IMR-90 (cell line): ENCODE measurements at places on chromosomes 4 and X. TPM values are rescaled to one million over a fixed set of nuclear protein-coding genes. Genes with fewer than 3 reads are reported as not detected.

- no peak for DNase-seq
Measured at GRCh38 chr4:3016961-3017360, 53.6 kb downstream of the GRK4 start.

- DNase-seq = no peak
Measured at GRCh38 chr4:4981427-4981826, 37.8 kb downstream of the CYTL1 start.

DNA sequence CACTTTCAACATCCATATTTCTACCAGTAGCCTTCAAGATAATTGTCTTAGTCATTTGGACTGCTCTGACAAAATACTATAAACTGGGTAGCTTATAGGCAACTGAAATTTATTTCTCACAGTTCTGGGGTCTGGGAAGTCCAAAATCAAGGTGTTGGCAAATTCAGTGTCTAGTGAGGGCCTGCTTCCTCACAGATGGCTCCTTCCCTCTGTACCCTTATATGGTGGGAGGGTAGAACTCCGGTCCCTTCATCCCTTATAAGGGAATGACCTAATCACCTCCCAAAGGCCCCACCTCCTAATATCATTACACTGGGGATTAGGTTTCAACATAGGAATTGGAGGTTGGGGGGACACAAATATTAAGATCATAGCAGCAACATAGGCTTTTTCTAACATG lies 7.4 kb upstream of the TBC1D25 start:
- no peak for DNase-seq

DNA sequence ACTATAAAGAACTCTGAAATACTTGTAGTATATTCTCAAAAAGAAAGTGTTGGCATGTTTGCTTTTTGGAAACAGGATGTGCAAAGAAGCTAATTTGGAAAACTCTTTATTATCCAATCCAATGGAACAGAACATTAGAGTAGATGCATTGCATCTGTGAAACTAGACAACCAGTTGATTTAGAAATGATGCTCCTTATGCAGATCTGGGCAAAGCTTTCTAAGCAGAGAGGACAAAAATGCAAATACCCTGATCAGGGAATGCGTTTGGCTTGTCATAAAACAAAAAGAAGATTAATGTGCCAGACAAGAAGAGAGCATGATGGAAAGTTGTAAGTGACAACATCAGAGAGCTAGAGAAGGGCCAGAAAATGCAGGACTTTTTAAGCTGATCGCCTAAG lies 142.3 kb downstream of the RCHY1 start:
- no peak for DNase-seq

GRCh38 chrX:45794323-45794994 lies 593.8 kb upstream of the DIPK2B start:
- DNase-seq = no peak

DNA sequence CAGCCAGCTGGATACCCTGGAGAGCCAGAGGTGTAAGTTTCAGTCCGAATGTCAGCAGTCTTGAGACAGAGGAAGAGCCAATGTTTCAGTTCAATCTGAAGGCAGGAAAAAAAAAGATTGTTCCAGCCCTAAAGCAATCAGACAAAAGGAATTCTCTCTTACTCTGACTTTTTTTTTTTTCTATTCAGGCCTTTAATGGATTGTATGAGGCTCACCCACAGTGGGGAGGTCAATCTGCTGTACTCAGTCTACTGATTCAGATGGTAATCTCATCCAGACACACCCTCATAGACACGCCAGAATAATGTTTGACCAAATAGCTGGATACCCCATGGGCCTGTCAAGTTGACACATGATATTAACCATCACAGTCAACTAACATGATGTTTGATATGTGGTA lies 51.9 kb downstream of the TEX13A start:
- DNase-seq = no peak

DNA sequence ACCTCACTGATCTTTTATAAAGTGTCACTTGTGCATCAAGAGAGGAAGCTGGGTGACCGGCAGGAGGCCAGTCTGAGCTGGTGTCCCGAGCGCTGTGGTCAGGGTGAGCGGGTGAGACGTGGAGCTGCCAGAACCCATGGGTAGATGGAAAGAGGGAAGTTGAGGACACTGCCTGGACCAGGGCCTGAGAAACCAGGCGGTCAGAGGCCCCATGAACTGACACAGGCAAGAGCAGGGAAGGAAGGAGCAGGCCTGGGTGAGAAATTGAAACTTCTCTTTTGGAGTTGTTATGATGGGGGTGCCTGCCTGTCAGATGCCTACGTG lies 192.6 kb downstream of the AFAP1 start:
- no peak for DNase-seq

GRCh38 chr4:158025131-158025530 lies 147.7 kb downstream of the GASK1B start:
- peak; percentile 36 for DNase-seq

GRCh38 chr4:54089875-54090274 lies 10.1 kb upstream of the GSX2 start:
- no peak for DNase-seq

DNA sequence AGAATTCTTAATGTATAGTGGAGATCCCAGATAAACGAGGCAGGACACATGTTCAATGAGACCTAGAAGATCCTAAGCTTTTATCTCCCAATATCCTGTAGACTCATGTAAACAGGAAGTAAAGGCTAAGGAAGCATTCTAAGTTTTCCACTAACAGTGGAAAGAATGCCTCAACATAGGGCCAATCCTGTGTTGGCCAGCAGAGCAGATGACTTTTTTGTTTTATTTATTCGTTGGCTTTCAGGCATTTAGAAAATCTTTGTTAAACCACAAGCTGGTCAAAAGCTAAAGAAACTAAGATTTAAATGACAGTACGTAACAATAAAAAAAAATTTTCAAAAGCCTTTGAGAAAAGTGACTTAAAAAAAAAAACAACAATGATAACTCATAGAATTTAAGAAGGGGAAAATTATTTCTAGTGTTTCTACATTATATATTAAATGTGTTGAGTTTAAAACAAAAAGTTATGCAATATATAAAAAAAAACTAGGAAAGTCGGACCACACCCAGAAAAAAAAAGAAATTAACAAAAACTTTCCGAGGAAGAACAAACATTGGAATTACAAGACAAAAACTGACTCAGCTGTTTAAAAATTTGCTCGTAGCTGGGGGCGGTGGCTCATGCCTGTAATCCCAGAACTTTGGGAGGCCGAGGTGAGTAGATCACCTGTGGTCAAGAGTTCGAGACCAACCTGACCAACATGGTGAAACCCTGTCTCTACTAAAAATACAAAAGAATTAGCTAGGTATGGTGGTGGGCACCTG lies 759.3 kb downstream of the FSTL5 start:
- no peak for DNase-seq

- DNase-seq = no peak
Measured at GRCh38 chr4:69532125-69532524, 36.4 kb upstream of the UGT2B4 start.

GRCh38 chrX:128518508-128518907 lies 466.3 kb upstream of the ACTRT1 start:
- DNase-seq = peak; percentile 1

- peak; percentile 45 for DNase-seq
Measured at GRCh38 chrX:153521034-153521433, 3.6 kb downstream of the ATP2B3 start.

DNA sequence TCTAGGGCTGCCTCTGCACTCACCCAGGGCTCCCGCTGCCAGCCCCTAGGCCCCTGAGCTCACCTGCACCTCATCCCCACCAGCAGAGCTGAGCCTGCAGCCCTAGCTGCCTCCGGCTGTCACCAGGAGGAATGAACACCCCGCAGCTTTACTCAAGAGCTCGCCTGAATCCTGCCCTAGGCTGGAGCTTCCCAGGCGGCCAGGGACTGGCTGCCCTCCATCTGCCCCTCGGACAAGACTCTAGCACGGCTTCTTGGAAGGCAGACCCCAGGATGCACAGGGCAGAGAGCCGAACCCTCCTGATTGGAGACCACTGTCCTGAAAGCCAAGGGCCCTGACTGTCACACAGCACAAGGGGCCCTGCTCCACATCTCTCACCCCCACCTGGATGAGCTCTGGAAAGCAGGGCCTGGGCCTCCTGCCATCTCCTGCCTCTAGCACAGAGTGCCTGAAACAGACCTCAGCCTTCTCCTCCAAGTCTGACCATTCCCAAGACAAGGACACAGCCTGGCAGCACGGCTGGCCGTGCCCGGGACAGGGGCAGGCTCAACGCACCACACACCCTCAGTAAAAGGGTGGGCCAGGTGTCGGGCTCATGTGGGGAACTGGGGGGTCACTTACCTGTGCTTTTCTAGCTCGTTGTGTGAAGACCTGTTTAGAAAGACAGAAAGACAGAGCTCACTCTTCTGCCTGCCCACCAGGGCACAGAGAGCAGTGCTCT lies 4.4 kb downstream of the MXD4 start:
- no peak for DNase-seq

DNA sequence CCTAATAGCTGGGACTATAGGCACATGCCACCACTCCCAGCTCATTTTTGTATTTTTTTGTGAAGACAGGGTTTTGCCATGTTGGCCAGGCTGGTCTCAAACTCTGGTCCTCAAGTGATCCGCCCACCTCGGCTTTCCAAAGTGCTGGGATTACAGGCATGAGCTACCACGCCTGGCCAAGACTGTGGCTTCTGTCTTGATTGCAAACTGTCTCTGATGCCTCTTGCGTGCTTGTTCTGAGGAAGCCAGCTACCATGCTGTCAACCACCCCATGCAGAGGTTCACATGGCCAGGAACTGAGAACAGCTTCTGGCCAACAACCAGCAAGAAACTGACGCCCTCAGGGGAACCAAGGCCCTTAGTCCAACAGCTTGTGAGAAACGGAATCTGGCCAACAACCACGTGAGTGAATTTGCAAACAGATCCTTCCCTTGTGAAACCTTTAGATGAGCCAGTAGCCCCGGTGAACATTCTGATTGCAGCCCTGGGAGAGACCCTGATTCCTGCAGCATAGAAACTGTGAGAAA lies 71.2 kb downstream of the SUPT20HL2 start:
- DNase-seq = peak; percentile 63

DNA sequence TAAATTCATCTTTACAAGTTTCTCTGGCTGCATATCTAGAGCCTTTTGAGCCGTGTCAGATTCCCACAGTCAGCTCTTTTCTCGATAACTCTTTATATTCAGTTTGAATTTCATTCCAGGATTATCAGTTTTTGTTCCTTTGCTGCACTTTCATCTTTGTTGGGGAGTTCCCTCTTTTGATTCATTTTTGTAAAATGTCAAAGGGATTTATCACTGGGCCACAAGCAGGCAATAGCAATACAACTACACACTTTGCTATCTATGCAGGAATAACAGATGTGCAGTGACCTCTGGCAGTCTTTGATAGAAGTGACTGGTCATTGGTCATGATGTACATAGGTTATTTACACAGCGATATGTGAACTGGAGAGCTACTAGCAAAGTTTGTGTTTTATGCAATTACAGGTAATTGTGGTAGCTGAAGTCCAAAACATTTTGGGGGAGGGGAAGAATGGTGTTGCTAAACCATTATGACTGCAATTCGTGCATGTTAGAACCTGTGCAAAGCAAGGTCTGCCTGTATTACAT lies 43.8 kb downstream of the HPGDS start:
- no peak for DNase-seq

GRCh38 chr4:70994069-70994366 lies 569 bp downstream of the DCK start:
- DNase-seq = no peak

DNA sequence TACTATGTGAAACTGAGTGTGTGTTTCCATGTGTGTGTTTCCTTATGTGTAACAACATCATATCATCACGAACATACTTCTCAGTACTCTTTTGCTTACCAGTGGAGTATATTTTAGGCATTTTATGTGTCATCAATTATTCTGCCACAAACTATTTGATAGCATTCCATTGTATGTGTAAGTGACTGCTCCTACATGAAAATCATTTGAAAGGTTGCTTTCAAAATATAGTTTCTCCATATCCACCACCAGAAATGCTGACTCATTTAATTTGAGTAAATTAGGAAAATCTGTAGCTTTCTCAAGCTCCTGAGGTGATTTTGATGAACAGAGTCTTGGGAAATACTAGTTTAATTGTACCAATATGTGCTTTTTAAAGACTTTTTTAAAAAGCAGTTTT lies 376.2 kb downstream of the PCDH18 start:
- peak; percentile 69 for DNase-seq

- DNase-seq = no peak
Measured at GRCh38 chr4:80142394-80143306, 54.7 kb upstream of the PRDM8 start.

GRCh38 chr4:163603257-163603656 lies 108.8 kb downstream of the TMA16 start:
- DNase-seq = peak; percentile 36

DNA sequence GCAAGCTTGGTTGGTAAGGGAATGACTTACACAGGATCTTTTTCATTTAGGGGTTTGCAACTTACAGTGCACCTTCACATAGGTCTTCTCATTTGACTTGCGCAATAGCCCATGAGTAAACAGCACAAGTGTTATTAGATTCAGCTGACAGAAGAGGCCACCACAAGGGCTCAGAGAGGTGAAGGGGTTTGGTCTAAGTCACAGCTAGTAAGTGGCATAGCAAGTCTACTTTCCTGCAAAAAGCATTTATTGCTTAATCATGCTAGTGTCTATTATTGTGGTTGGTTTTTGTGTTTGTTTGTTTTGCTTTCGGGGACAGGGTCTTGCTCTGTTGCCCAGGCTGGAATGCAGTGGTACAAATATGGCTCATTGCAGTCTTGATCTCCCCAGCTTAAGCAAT lies 83.3 kb downstream of the SPRY1 start:
- DNase-seq = peak; percentile 10

DNA sequence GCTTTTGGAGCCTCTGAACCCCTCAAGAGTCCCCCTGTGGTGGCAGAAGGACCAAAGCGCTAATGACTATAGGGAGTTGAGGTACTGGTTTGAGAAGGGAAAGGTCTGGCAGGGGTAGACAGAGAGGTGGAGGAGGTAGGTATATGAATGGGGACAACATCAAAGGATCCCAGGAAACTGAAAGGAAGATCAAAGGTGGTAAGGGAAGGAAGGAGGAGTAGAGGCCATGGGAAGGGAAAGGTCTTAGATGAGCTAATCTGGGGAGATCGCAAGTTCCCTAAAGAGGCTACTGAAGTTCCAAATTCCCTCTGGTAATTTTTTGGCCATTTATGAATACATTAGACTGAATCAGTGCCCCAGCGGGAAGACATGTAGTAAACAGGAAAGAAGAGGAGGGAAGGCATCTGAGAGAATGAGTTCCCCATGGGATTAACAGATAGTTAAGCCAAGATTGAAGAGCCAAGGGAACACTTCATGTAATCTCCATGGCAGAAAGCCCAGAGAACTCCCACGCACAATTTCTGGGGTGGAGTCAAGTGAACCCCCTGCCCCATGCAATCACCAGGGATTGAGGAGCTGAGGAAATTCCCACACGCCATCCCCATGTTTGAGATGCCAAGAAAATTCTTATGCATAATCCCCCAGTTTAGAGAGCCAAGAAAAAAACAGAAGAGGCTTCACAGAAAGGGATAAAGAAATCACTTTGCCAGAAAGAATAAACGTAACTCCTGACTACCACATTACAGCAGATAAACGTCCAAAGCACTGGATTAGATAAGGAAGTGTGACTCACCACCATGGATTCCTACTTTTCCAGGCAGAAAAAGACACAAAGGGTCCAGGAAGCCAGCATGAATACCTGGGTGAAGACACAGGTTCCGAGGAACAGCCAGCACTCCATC lies 25.8 kb downstream of the ZNF630 start:
- DNase-seq = peak; percentile 77

GRCh38 chrX:138890491-138890890 lies 179.0 kb upstream of the FGF13 start:
- no peak for DNase-seq

Gene SPANXC
- not detected in 2 replicates for total RNA-seq

Gene PLXNA3
- 4.3 and 8.1 TPM in 2 replicates for total RNA-seq

Gene TMEM156
- 0.54 and 0.83 TPM in 2 replicates for total RNA-seq

Gene CLCN3
- total RNA-seq = 22.8 and 29.4 TPM in 2 replicates

Gene SPACA5
- total RNA-seq = not detected in 2 replicates

Gene RENBP
- total RNA-seq = 0.18 TPM in 1 of 2 replicates, not detected in the other

Gene ETNPPL
- not detected in 2 replicates for total RNA-seq

Gene FAM200B
- total RNA-seq = 16.7 and 20.6 TPM in 2 replicates

Gene MND1
- total RNA-seq = 0.36 and 3.3 TPM in 2 replicates

Gene GK2
- total RNA-seq = not detected in 2 replicates
